ENCODE measurements at places on chromosomes 3 and 15.
A peak's percentile ranks its signal among the peaks of the same experiment; 100 is the strongest.

GRCh38 chr15:71278989-71279756, 163.9 kb downstream of the THSD4 start:
- DNase-seq = peak; percentile 86

DNA sequence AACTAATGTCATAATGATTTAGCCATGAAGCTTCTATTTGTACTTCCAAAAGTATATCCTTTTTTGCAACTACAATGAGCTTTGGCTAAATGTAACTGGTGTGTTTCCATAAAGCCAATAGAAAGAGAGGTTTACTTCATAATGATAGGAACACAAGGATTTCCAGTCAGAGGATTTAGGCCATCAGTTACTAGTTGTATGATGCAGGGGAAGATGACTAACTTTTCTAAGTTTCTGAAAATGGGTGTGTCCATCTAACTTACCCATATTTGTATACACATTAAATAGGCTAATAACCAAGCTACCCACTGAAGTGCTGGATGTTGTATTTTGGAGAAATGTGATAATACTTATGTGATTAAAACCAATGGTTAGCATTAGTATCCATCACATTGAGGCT, 55.7 kb downstream of the SLC4A7 start:
- no peak for DNase-seq

DNA sequence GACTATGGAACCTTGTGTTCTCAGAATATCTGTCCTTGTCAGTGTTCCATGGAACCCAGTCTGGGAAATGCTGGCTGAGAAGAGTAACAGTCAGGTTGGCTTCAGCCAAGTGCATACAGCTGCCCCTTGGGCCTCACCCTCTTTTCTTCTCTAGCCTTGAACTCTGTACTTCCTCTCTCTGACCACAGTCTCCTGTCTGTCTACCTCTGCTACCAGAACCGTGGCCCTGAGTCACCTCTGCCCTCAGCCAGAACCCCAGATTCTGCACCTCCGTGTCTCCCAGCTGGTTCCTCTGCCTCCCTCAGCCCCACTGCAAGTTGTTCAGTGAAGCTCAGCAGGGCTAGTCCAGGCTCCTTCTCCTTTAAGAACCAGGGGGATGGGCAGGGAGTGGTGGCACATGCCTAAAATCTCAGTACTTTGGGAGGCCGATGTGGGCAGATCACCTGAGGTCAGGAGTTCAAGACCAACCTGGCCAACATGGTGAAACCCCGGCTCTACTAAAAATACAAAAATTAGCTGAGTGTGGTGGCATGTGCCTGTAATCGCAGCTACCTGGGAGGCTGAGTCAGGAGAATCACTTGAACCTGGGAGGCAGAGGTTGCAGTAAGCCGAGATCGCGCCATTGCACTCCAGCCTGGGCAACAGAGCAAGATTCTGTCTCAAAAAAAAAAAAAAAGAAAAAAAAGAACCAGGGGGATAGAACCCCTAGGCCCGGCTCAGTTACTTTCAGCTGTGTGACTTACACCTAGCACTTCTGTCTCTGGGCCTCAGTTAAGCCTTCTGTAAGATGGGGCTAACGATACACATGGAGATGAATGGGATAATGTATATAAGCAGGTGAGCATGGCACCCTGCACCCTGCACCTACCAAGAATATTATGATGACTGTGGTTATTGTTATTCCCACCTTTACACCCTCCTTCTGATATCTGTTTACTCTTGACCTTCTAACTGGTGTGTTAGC, 24.3 kb upstream of the TATDN2 start:
- DNase-seq = no peak

DNA sequence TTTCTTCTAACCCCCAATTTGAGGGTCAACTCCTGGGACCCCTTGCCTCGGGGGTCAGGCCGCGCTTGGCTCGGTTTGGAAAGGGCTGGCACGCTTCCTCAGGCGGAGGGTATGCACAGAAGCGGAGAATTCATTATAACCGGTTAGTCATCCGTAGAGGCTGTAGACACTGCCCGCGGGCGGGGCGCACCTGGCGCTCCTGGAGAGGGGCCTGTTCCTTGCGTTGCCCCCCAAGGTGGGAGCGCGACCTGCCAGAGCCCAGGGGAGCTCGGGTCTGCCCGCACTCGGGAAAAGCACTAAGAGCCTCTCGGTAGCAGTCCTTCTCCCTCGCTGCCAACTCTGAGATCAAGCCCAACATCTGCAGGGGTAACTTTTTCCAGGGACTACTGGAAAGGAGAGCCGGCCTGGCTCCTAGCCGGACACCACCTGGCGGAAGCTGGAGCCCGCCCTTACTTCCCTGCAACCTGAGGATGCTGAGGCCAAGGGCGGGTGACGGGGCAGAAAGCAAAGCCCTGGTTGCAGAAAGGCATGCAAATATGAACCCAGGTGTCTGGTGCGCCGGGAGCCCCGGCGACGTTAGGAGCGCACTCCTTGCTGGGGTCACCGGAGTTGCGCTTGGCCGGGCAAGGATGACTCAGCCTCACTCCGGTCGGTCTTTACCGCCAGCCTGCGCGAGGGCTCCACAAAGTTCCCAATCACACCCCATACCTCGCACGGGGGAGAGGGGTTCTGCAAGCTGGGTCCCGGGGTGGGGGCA, 1.5 kb upstream of the CACNA2D3 start:
- no peak for DNase-seq

DNA sequence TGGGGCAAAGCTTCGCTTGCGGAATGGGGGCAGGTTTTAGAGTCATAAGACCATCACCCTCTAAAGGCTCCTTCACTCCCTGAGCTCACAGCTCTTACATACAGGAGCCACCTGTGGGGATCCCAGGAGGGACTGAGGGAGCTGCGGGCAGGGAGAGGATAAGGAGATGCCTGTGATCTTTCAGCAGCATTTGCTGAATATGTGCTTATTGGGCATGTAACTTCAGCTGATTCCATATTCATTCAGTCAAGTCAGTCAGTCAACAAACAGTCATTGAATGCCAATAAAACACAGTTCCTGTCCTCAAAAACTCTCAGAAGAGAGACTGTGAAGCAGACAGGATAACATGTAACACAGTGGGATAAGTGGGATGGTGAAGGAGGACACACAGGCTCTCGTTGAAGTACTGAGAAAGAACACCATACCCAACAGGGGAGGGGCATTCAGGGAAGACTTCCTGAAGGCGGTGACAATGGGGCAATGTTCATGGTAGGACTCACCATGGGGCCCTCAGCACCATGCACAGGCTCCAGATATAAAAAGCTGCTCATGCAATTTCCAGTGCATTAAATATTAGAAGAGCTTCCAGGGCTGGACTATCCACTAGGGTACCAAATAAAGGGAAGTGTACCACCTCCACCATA, 240.9 kb downstream of the UACA start:
- no peak for DNase-seq

GRCh38 chr3:156654834-156655233, 19.6 kb upstream of the TIPARP start:
- DNase-seq = no peak

- no peak for DNase-seq
Observed at GRCh38 chr15:65163041-65163440, 22.1 kb downstream of the CLPX start.

DNA sequence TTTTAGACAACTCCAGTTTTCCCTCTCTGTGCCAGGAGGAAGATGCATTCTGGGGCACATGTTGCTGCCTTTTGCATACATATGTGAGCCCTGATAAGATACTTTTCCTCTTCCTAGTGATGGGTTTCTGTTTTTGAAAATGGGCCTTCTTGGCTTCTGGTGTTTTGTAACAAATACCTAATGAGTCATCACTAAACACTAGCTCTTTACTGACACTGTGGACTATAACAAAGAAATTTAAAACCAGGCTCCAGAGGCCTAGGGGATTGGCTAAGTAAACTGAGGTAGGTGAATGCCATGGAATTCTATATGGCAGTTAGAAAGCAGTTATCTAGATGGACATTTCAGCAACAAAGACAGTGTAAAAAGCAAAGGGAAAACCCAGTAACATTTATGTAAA, 93.4 kb upstream of the NR2E3 start:
- DNase-seq = no peak

DNA sequence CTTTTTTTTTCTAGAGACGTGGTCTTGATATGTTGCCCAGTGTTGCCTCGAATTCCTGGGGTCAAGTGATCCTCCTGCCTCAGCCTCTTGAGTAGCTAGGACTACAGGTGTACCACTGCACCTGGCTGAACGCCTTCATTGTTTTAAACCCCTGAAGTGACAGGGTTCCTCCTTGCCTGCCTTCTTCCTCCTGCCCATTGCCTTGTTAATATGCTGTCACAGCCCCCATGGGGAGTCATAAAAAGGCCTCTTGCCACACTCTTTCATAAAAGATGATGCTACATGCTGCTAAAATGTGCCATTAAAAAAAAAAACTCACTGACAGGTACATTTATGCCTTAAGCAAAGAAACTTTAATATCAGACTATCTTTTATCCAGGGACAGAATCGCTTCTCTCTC, 116.8 kb upstream of the SKOR1 start:
- no peak for DNase-seq

GRCh38 chr3:50830451-50830850, 155.7 kb downstream of the DOCK3 start:
- no peak for DNase-seq

GRCh38 chr3:71579935-71580406, 3.6 kb downstream of the FOXP1 start:
- DNase-seq = peak; percentile 77

DNA sequence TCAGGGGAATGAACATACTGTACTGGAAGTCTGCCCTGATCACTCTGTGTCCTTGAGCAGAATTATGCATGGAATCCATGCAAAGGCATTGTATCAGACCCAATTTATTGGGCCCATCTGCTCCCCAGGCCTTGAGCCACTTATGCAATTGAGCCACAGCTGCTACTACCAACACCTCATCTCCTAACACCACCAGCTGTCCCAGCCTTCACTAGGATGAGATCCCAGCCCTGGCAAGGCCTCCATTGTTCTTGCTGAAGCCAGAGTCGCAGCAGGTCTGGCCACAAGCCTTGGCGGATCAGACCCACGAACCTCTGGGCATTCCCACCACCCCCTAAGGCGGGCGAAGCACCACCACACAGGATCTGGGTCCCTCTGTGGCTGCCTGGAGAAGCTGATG, 9.2 kb upstream of the NME9 start:
- no peak for DNase-seq

DNA sequence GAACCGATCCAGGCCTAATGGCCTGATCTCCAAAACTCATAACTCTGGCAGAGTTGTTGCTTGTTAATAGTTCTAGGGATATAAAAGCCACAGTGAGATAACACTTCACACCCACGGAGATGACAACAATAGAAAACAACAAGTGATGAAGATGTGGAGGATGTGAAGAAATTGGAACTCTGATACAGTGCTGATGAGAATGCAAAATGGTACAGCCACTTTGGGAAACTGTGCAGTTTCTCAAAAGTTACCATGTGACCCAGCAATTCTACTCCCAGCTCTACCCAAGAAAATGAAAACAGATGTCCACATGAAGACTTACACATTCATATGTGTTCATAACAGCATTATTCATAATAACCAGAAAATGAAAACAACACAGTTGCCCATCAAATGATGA, 3.8 kb downstream of the CMTM7 start:
- DNase-seq = no peak

Measured in fibroblast of skin of scalp (primary cell).